Pulmonary artery endothelial cell (primary cell): ENCODE measurements at places on chromosomes 7 and 10.

GRCh38 chr10:117441812-117442443, 66.7 kb upstream of the PDZD8 start:
- DNase-seq, result no peak

GRCh38 chr10:71188201-71188600, 24.2 kb upstream of the UNC5B start:
- no peak for DNase-seq

DNA sequence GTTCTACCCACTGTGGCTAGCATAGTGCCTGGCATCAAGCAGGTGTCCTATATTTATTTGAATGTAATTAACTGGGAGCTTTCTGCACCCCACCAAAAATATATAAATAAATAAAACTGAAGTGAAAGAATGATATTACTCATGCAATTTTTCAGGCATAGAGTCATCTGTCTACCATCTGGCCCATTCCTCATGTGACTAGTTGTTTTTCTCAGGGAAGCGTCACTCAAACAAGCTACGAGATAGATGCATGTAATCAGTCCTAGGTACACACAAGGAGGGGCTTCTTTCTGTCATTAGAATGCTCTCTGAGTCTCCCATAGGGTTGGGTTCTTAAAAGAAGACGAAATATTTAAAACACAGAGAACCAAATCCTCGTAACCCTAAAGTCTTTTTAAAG, 255.5 kb upstream of the KMT2E start:
- DNase-seq, result no peak

- no peak for DNase-seq
These were observed 423.8 kb downstream of the GFRA1 start for GRCh38 chr10:115849197-115849596.

DNA sequence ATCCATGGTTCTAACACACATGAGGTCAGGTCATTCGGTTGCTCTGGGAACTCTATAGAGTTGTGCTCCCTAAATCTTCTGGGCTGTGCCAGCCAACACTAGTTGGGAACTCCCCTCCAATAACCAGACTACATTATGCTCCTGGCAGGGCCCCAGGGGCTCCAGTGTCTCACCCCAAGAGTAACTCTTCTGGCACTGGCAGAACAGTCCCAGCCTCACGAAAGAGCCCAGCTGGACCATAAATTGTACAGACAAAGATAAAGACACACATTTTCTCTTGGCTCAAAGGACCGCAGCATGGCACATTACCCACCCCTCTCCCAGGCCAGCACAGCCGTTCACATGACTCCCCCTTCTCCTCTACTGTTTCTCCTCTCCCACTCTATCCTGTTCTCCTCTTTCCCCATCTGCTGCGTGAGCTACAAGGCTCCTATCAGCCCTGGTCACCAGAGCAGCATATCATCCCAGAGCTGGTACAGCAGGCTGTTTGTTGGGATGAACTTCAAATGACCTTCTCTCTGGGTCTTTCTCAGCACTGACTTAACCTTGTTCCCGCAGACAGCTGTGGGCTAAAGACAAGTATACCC, 230.6 kb downstream of the PLXNA4 start:
- no peak for DNase-seq

DNA sequence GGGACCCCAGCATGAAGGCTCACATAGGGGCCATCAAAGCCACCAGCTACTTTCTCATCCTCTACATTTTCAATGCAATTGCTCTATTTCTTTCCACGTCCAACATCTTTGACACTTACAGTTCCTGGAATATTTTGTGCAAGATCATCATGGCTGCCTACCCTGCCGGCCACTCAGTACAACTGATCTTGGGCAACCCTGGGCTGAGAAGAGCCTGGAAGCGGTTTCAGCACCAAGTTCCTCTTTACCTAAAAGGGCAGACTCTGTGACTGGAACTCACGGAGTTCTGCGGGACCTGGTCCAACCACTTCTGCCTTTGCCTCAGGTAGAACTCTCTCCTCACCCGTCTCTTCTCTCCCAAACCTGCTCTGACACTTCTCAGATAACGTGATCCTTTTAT, 945 bp downstream of the TAS2R40 start:
- no peak for DNase-seq

DNA sequence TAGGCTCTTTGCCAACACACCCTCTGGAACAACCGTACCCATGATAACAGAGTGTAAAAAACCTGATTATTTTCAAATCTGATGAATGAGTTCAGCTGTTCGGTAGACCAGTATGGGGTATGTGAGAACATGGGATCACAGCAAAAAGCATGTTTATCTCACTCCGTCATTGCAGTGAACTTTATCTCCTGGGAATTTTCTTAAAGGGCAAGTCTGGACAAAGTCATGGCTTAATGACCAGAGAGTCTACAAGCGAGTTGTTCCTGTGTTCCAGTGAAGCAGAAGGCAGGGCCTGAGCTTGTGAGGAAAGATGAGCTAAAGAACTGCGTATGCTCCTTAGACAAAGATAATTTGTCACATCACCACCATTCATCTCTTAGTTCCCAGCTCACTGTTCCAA, 219.7 kb downstream of the TRIL start:
- no peak for DNase-seq

DNA sequence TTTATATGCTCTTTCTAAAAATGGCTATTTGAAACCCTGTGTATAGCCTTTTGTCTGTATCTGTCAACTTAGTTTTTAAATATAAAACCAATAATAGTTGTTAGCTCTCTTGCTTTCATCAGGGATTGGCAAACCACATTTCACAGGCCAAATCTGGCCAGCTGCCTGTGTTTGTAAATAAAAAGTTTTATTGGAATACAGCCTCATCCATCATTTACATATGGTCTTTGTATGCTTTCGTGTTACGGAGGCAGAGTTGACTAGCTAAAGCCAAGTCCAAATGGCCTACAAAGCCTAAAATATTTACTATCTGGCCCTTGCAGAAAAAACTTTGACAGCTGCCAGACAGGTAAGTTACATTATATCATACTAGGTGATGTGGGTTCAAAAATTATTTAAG, 235.0 kb downstream of the BICC1 start:
- DNase-seq, result no peak

DNA sequence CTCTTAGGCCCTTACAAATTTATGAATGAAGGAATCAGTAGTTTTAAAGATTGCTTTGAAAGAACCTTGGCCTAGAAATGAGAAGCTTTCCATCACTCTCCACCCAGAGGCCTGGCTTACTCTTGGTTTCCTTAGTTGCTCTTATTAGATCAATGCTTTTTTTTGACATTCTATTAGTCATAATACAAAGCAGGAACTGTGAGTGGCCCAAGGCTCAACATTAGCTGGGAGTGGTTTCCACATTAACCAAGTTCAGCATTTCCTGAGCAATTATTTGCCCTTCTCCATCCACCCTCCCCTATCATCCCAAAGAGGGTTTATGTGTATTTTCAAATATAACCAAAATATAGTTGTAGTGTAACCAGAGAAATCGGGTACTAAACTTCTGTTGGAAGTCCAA, 103.4 kb upstream of the FAM204A start:
- DNase-seq, result no peak

DNA sequence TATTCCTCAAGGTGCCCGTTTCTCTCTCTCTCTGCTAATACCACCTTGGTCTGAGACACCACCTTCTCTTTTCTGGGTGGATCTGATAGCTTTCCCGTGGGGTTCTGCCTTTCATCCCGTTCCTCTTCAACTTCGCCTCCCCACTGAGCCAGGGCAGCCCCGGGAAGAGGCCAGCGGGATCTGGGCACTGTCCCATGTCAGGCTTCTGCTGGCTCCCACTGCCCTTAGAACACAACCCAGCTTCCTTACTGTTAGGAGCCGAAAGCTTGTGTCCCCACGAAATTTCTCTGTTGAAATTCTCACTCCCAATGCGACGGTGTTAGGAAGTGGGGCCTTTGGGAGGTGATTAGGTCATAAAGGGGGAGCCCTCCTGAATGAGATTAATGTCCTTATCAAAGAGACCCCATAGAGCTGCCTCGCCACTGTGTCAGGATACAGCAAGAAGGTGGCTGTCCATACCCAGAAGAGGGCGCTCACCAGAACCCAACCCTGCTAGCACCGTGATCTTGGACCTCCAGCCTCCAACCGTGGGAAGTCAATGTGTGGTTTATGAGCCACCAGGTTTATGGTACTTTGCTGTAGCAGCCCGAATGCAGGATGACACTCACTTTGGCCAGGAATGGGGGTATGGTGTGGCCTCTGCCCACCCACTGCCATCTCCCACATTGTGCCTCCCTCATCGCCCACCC, 79.2 kb downstream of the CAMK1D start:
- DNase-seq, result no peak

- no peak for DNase-seq
These were observed 158.9 kb upstream of the ASAH2 start for GRCh38 chr10:50410066-50410811.

DNA sequence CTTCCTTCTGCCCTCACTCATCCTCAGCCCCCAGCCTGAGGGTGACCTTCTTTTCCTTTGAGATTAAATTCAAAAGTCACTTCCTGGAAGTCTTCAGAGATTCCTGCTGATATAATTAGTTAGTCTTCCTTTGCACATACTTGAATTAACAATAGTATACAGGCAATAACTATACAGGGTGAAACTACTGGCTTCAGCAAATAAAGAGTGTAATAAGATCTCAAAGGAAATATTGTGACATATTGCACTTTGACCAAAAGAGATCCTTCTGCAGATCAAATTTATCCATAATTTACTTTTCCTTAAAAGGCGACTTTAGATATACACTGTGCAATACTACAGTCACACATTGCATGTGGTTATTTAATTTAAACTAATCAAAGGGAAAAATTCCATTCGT, 123.8 kb downstream of the SEMA3A start:
- DNase-seq, result no peak

- no peak for DNase-seq
These were observed 12.1 kb upstream of the TCAF1 start for GRCh38 chr7:143913945-143914615.

DNA sequence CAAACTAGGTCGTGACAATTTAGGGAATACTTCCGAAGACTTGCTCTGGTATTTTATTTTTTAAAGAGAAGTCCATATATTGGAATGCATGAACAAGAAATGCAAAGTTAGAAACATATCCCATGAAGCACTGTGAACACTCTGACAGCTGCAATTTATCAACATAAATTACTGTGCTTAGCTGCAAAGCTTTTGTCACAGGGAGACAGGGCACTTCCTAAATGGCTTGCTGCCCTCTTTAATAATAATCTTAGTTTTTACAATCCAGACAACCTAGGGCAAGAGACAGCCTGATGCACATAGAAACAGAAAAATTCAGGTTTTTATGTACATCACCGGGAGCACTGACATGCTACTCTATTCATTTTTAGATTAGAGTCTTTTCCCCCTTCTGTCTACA, 78.3 kb upstream of the NOBOX start:
- no peak for DNase-seq

GRCh38 chr7:146656988-146657387, 540.4 kb downstream of the CNTNAP2 start:
- DNase-seq, result no peak

DNA sequence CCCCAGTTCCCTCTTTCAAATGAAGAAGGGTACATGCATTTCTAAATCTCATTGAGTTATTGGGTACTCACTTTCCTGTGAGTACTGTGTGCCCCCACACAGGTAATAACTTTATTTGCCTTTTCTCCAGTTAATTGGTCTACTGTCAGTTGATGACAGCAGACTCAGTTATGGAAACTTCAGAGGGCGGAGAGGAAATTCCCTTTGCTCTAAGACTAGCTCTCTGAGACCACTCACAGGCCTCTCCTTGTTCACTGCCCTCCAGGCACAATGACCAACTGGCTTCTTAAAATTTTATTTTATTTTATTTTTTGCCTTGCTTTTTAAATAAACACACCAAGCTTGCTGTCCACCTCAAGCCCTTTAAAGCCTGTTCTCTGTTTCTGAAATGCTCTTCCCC, 235.8 kb upstream of the AOAH start:
- no peak for DNase-seq

DNA sequence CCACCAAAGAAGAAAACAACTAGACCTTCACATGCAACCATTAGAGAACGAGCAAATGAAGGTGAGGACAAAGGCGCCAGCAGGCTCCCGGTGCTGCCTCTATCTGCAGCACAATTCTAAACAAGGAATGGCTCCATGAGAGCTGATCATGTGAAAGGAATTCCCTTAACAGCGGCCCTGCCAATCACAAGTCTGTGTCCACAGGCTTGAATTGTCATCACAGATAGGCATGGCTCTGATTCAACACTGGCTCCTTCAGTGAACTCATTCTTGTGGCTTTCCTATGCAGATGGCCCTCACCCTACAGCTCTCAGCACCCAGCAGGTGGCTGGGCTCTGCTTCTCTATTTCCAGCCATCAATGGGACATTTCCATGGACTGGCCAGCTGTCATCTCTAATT, 36.2 kb downstream of the LAMB1 start:
- no peak for DNase-seq

DNA sequence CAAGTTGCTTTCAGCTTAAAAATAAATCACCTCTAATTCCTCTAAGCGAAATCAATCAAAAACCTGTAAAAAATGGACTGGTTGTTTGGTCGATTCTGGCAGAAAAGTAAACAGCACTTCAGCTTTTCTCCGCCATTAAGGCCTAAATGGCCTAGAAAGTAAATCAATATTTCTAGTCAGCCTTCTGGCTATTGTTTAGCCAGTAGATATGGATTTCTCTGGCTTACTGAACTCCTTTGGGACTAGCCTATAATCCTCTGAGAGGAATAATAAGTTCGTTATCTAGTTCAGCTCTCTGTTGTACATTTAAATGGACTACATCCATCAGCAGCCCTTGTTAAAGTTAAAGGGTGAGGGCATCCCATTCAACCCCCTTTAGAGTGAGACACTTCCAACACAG, 400.1 kb upstream of the ETV1 start:
- DNase-seq, result no peak

DNA sequence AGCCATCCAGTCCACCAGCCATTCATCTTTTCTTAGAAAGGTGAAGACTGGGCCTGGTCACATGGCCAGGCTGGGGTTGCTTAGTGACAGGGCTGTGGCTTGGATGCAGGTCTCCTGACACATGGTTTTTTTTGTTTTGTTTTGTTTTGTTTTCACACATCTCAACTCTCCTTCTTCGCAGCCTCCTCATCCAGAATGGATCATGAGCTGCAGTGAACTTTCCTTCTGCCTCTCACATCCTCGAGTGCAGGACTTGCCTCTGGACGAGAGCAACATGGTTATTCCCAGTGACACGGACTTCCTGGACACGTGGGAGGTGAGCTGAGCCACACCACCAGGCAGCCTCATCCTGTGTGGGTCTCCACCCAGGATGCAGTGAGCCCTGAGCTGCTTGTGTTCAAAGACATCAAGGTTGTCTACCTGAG, 9.5 kb downstream of the AKR1E2 start:
- no peak for DNase-seq
